ENCODE measurements at places on chromosomes 6 and 20. TPM values are rescaled to one million over a fixed set of nuclear protein-coding genes. Genes with fewer than 3 reads are reported as not detected.

The OOEP gene
- not detected for total RNA-seq

The PSMB1 gene
- 410 TPM for total RNA-seq

GRCh38 chr6:13066050-13066449 lies 262.3 kb downstream of the TBC1D7 start:
- DNase-seq = no peak

The ATF6B gene
- total RNA-seq = 33.0 TPM
